ENCODE measurements at places on chromosomes 5 and 9. TPM values are rescaled to one million over a fixed set of nuclear protein-coding genes. Genes with fewer than 3 reads are reported as not detected.

DNA sequence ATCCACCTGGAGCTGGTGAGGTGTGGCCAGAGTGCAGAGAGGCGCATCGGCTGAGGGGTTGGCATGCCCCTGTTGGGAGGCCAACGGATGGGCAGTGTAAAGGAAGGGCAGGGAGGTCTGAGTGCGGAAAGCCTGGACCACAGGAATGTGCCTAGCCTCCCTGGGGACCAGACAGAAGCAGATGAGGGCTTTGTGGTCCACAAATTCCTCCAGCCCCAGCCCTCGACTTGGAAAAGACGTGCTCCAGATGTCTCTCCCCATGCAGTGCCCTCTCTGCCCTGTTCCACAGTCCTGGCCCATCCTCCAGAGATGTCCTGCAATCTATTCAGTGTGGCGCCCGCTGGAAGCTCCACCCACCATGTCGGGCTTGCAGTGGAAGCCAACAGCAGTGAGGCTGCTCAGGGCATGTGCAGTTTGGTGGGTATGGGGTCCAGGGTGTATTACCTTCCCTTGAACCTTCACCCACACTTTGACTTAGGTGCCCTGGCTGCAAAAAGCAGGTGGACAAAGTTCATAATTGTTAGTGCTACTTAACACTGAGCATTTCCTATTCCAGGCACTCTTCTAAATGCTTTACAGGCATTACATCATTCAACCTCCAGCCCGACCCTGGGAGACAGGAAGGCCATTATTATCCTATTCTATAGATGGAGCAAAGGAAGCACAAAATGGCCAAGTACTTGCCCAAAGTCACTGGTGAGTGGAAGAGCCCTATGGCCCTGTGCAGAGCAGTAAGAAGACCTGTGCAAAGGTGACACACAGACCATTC is 120.2 kb upstream of the SLC25A48 start:
- DNase-seq: peak; percentile 21

The CARTPT gene
- not detected for total RNA-seq

DNA sequence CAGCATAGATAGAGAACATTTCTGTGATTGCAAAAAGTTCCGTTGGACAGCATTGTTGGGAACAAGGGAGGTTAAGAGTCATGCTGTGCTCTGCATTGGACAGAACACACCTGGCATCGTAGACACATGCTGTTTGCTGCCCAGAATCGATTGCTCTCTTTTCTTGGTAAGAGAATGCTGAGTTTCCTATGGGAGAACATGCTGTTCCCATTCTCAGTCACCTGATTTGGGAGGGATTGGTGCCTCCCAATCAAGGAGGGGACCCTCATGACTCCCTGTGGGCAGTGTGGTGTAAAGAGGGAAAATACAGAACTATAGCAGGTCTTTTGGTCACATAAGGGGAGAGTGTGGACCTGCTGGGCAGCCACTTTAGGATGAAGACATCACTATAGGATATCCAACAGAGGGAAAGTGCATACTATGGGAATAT is 555.4 kb upstream of the CLINT1 start:
- DNase-seq: no peak

The ENTPD8 gene
- total RNA-seq: not detected

DNA sequence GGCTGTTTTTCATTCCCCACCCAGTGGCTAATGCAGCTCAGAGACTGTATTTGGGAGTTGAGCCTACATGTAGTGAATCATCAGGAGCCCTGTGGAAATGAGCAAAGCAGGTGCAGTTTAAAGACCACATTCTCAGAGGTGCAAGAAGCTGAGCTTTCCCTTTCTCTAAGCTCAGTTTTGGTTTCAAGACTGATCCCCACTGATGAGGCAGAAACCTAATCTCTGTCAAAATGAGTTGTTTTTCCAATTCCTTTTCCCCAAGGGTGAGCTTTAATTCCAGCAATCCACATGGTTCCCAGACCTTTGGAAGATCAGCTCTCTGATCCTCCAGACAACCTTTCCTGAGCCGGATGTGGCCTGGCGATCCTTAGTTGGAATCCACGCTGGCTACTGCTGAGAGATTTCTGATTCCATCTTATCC is 420.5 kb downstream of the EBF1 start:
- peak; percentile 16 for DNase-seq

The ST8SIA4 gene
- not detected for total RNA-seq

Measured in HT1080 (cell line).